ENCODE measurements at places on chromosomes 16 and 17.

DNA sequence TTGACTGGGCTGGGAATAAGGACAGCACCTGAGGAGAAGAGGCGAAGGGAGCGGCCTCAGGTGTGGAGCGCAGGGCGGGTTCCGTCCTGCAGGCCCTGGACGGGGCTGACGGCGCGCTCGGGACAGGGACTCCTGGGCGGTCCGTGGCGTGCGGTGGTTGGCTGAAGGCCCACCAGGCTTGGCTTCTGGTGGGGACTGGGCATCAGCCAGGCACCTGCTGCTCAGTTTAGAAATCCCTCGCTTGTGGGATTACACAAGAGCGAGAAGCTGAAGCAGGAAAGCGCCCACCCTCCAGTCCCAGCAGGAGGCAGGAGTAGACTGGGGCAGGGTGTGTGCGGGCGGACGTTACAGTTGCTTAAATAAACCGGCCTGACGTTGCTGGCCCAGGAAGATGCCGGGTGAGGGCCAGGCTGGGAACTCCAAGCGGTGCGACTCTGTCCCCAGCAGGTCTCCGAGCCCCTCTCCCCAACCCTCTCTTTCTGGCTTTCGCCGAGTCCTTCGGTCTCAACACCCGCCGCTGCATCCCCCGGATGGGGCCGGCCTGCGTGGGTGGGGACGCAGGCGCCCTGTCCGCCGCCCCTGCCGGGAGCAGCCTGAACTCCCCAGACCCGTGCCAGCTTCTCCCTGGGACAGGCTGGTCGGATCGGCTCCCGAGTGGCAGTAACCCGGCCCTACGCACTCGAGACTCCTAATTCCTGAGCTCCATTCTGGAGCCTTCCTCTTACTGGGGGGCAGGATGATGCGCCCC is 639 bp downstream of the MIF4GD start:
- peak; percentile 36 for DNase-seq

DNA sequence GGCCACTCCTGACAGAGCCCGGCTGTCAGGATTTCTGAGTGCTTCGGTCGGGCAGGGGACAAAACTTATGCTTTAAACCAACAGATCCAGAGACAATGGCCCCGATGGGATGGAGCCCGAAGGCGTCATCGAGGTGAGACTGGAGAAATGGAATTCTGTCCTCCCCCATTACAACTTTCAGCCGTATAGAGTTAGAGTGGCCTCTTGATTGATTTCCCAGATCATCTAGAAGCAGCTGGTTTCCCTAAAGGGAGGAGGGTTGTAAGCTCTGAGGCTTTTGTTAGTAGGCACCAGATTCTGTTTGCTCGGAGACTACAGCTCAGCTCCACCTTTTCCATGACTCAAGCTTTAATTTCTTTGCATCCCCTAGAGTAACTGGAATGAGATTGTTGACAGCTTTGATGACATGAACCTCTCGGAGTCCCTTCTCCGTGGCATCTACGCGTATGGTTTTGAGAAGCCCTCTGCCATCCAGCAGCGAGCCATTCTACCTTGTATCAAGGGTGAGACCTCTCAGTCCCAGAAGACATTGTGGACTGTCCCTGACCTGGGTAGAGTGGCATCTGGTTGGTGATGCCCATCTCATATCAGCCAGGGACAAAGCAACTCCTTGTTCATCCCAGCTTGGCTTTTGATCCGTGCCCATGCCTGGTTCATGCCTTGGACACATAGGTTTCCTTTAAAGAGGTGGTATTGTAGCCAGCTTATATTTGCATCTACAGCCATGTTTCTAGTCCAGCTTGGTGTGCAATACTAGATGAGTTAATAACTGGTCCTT is 5.1 kb upstream of the CD68 start:
- DNase-seq = no peak

GRCh38 chr17:50169121-50169764 is 3.4 kb downstream of the SGCA start:
- no peak for DNase-seq

DNA sequence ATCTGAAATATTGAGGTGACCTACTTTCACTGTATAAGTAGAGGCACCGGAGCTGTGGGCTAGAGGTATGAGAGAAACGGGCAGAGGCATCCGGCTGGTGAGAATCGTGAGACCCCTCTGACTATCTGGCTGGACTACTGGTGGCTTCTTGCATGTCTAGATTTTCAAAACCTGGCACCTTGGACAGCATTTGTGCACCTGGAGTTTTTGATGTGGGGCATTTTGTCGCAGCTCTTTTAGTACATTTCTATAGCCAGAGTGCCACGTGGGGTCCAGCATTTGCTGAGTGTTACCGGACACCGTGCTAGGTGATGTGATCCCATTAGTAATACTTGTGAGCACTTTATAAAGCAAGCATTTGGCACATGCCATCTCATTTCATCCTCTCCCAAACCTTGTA is 32.6 kb upstream of the SHISA9 start:
- no peak for DNase-seq

- no peak for DNase-seq
These were observed 20.9 kb downstream of the ENGASE start for GRCh38 chr17:79095345-79096055.

DNA sequence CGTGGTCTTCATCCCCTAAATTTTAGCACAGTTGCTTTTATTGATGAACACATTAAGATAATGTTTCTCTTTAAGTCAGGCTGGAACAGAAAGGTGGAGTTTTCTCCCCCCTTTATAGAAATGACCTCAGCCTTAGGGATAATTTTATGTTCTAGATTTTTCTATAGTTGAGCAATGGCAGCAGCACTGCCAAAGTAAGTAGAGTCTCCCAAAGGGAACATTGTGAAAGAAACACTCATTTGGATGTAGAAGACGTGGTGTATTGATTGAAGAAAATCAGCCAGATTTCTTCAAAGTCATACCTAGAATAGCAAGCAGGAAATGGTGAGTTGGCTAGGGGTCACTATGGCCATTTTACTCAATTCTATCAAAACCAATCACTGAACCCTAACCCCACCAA is 122.5 kb downstream of the DNAH9 start:
- DNase-seq = no peak

DNA sequence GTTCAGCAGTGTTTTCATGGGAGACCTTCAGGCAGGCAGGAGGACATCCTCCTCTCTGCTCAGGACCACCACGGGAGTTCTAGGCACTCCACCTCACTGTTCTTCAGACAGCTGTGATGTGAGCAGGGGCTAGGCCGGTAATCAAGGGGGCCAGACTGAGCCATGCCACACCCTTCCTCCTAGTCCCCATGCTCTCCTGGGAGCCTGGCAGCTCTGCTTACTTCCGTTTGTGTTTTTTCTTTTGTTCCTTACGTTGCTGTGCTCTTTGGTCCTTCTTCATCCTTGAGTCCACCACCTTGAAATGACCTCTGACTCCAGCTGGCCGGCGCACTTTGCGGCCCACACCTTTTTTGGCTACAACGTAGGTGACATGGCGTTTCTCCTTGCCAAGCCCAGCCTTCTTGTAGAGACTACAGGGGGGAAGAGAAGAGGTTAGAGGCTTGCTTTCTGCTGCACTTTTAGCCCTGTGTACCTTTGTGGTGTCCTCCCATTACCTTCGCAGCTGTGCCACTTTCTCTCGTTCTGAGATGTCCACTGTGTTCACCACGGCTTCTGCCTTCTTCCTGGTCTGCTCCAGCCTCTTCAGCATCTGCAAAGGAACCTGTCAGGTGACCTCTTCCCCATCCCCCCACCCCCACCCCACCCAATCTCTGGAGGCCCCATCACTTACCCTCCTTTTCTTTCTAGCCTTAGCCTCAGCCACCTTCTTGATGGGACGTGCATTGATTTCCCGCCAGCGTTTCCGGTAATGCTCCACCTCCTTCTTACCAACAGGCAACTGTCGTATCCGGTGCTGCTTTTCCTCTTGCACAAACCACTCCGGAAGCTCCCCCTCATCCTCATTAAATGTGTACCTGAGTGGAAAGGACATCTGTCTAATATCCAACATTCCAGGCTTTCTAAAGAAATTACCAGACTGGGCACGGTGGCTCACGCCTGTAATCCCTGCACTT is 7.4 kb upstream of the PSMC5 start:
- no peak for DNase-seq

DNA sequence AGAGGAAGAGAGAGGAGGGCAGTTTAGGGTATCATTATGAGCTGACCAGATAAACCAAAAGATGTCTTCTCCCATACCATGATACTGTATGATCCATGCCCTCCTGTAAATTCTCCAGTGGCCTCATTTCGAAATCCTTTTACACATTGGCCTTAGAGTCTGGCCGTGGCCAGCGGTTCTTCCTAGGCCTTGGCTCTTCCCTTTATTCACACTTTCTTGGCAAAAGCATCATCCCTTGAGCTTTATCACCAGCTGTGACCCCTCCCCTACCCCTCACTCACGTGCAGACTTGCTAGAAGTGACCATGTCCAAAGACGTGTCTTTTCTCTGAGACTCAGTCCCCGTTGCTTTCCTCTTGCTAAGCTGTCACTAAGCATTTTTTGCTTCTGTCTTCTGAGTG is 22.8 kb downstream of the KATNIP start:
- DNase-seq = no peak

GRCh38 chr16:31440516-31441184 is 1.9 kb downstream of the ZNF843 start:
- DNase-seq = no peak

DNA sequence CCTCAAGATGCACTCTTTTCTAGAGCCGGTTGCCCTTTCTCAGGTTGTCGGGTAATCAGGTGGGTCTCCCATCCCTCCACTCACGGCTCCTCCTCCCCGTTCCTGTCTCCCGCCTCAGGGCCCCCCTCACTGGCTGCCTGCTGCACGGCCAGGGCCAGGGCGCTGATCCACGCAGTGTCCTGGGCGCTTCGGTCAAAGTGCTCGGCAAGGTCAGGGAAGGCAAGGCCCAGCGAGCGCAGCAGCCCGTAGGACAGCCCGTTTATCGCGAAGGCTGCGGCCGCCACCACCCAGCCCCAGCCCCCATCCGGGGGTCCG is 753 bp downstream of the SLC16A11 start:
- no peak for DNase-seq

GRCh38 chr16:71250461-71251235 is 20.1 kb upstream of the HYDIN start:
- no peak for DNase-seq

GRCh38 chr16:14194721-14195120 is 123.6 kb downstream of the MRTFB start:
- DNase-seq = no peak

DNA sequence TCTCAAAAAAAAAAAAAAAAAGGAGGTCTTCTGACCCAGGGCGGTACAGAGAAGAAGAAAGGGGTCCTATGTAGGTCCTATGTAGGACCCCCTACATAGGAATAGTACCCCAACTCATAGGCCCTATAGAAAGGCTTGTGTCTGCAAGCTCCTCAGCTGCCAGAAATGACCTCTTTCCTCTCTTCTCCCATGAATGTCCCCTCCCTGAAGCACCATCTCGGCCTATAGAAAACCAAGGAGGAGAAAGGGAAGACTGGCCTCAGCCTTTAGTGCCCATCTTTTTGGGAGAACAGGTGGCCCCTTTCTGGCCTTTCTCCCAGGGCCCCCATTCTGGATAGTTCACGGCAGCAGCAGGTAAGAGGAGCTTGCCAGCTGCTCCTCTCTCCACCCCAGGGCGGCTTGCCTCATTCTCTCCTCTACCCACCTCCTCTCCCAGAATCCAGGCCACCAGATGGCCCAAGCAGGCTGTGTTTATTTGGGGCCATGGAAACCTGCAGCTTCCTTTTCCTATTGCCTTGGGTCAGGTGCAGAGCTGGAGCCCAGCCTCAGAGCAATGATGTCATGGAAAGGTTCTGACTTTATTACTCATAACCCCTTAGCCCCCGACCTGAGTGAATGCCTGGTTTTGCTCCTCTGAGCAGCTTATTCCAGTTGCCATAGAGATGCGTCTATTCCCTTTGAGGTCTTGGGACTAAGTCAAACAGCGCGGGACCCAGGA is 1.6 kb upstream of the MRPL58 start:
- DNase-seq = no peak

DNA sequence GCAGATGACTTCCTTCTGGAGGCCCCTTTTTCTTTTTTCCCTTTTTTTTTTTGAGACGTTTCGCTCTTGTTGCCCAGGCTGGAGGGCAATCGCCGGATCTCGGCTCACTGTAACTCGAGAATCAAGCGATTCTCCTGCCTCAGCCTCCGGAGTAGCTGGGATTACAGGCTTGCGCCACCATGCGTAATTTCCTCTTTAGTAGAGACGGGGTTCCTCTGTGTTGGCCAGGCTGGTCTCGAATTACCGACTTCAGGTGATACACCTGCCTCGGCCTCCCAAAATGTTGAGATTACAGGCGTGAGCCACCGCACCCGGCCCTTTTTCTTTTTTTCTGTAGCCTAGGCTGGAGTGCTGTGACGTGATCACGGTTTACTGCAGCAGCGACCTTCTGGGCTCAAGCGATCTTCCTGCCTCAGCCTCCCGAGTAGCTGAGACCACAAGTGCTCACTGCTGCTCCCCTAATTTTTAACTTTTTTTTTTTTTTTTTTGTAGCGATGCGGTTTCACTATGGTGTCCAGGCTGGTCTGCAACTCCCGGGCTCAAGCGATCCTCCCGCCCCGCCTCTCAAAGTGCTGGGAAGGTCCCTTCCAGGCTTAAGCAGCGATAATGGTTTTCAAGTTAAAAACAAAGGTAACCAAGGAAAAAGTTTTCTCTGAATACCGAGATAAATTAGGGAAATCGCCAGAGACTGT is 956 bp upstream of the IST1 start:
- DNase-seq = no peak

DNA sequence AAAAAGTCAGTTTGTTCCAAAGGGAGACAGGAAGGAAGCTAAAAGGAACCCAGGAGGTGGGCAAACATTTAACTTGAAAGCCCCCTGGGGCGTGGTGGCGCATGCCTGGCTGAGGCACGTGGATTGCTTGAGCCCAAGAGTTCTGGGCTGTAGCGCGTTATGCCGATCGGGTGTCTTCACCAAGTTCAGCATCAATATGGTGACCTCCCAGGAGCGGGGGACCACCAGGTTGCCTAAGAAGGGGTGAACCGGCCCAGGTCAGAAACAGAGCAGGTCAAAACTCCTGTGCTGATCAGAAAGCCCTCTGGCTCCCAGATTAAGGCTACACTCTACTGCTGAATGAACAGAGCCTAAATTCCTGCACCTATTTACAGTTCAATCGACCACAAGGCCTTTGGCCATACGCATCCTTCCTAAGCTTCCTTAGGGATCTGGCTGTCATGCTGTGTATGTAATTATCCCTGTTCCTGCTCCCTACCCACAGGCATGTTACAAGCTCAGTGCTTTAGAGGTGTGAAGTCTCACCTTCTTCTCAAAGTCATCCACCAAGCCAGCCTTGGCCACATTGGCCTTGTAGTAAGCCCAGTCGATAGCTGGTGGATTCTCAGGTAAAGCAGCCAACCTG is 5.0 kb downstream of the ATP5PD start:
- DNase-seq = no peak

- DNase-seq = no peak
These were observed 188.9 kb downstream of the IRF8 start for GRCh38 chr16:86087896-86088230.

- no peak for DNase-seq
These were observed 12.5 kb downstream of the NOB1 start for GRCh38 chr16:69741951-69742904.

Measured in activated gamma-delta T cell (primary cell).